ENCODE measurements at places on chromosomes 3 and 15. TPM values are rescaled to one million over a fixed set of nuclear protein-coding genes. Genes with fewer than 3 reads are reported as not detected.

GRCh38 chr3:170419557-170420087 is 954 bp downstream of the CLDN11 start:
- peaks cover 18% of the 10 kb centered on the region for H3K4me1 ChIP-seq
- no peaks in the 10 kb centered on the region for H3K36me3 ChIP-seq
- peak; percentile 14 for DNase-seq
- H3K4me3 ChIP-seq, result peak overlapping the region; percentile 19

The SLITRK3 gene
- total RNA-seq, result 0.27 TPM

DNA sequence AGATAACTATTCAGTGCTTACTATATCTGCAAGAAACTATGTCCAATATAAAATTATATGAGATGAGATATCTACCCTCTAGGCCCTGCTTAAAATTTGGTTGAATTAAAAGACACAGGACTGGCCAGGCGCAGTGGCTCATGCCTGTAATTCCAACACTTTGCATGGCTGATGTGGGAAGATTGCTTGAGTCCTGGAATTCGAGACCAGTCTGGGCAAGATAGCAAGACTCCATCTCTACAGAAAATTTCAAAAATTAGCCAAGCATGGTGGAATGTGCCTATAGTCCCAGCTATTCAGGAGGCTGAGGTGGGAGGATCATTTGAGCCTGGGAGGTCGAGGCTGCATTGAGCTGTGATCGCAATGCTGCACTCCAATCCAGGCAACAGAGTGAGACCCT is 303.7 kb upstream of the UBE2E2 start:
- no peak overlapping the region for H3K27ac ChIP-seq
- DNase-seq, result no peak
- H3K36me3 ChIP-seq, result no peaks in the 10 kb centered on the region
- H3K4me1 ChIP-seq, result peaks cover 3% of the 10 kb centered on the region

DNA sequence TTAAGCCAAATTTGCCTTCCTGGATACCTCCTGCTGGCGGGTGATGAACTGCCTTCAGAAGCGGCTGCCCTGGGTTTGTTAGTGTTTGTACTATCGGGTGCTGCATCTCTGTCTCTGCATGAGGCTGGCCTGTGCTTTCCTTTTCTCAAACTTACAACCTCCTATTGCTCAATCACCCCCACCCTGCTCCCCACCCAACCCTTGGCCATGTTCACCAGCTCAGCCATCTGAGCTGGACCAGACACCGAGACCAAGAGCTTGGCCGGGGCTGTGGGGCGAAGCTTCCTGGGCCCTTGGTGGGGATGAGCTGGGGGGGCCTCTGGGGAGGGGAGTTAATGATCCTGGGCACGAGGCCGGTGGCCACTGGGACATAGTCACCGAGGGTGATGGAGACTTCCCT is 16.8 kb upstream of the FBLN2 start:
- H3K36me3 ChIP-seq, result no peaks in the 10 kb centered on the region
- H3K4me1 ChIP-seq, result peaks cover 25% of the 10 kb centered on the region
- no peak overlapping the region for H3K4me3 ChIP-seq
- no peak for DNase-seq

DNA sequence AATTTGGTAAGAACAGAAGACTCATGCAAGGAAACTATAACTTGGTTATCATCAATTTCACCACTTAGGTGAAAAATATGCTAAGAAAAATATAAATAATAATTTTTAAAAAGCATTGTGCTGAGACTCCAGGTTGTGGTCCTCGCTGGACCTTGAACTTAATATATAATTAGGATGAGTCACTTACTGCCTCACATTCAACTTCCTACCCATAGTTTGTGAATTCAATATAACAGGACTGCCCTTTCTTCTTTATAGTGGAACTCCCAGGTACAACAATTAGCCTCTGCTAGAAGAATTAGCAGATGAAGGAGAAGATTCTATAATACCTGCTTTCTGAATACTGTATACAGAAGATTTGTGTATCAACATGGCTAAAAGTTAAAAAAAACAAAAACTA is 149.1 kb upstream of the SPRED1 start:
- H3K27ac ChIP-seq, result no peak overlapping the region
- no peaks in the 10 kb centered on the region for H3K36me3 ChIP-seq
- no peaks in the 10 kb centered on the region for H3K4me1 ChIP-seq

DNA sequence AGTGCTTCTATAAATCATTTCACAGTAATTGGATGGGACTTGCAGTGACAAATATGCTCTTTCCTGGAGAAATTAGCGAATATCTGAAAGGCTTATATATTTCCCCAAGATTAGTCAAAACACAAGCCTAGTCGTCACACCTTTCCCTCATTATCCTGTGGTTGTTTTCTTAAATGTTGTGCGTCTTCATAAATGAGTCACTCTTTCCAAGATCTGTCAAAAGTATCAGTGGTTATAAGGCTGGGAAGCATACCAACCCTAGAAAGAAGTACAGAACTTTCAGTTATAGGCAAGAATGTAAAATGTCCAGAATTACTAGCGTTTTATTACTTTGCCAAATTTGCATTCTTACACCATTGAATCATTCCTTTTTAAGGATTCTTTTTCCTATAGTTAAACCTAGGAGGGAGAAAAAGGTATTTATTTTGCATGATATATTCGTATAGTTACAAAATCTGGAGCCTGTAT is 33.6 kb downstream of the TMEM212 start:
- peak overlapping the region; percentile 94 for H3K27ac ChIP-seq
- DNase-seq, result peak; percentile 90
- peaks cover 23% of the 10 kb centered on the region for H3K4me1 ChIP-seq
- no peaks in the 10 kb centered on the region for H3K27me3 ChIP-seq

The WWTR1 gene
- total RNA-seq, result 35.5 TPM

The RARB gene
- 23.2 TPM for total RNA-seq

The TUSC7 gene
- total RNA-seq, result not detected

The ADAMTSL3 gene
- total RNA-seq, result 42.8 TPM

DNA sequence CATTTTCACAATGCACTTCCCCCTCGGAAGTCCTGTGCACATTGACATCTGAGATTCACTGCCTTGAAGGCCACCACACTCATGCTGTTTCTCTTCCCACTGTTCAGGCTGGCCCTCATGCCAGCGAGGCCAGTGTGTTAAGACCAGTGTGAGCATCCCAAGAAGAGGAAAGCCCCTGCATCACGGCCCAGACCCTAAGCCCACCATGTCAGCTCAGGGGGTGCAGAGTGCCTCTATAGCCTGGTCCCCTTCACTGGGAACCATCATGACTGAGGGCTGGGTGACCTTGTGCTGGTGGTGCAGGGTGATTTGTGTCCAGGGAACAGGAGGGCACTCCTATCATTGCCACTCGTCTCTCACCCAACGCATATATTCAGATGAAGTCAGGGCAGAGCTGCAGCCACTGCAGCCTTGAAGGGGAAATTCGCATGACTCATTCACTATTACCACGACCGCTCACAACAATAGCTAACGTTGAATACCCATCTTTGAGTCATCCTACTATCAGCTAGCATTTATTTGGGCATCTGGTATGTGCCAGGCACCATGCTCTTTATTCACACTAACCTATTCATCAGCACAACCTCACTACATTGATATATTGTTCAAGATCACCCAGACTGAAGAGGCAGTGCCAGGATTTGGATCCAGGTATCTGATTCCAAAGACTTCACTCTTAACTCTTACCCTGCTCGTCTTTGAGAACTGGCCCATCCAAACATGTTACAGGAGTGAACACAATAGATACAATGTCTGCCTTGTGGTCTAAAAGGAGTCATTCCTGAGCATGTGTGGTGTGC is 58.8 kb upstream of the SLC6A11 start:
- DNase-seq, result no peak
- no peak overlapping the region for H3K4me3 ChIP-seq
- no peaks in the 10 kb centered on the region for H3K4me1 ChIP-seq
- no peaks in the 10 kb centered on the region for H3K36me3 ChIP-seq
- H3K27ac ChIP-seq, result no peak overlapping the region
- peaks cover 4% of the 10 kb centered on the region for H3K27me3 ChIP-seq

The SMAD6 gene
- total RNA-seq, result 5.4 TPM

GRCh38 chr3:117104792-117105191 is 395.2 kb downstream of the TUSC7 start:
- DNase-seq, result no peak
- H3K4me3 ChIP-seq, result no peak overlapping the region
- no peaks in the 10 kb centered on the region for H3K27me3 ChIP-seq
- H3K4me1 ChIP-seq, result no peaks in the 10 kb centered on the region
- no peak overlapping the region for H3K27ac ChIP-seq

GRCh38 chr3:39279745-39280517 is at the start of gene CX3CR1:
Gene CX3CR1, minus strand, starts transcription at chr3:39280036. Its CDS starts 13,527 bp downstream, at chr3:39266509.
- H3K27me3 ChIP-seq, result no peaks in the 10 kb centered on the region
- peak; percentile 36 for DNase-seq
- H3K27ac ChIP-seq, result no peak within 1 kb of the TSS
- H3K4me1 ChIP-seq, result peaks cover 16% of the 10 kb centered on the region
- no peaks in the 10 kb centered on the region for H3K36me3 ChIP-seq

- no peaks in the 10 kb centered on the region for H3K4me1 ChIP-seq
- H3K4me3 ChIP-seq, result no peak overlapping the region
- H3K27ac ChIP-seq, result no peak overlapping the region
Observed at GRCh38 chr3:192566706-192567290, 160.5 kb downstream of the FGF12 start.

DNA sequence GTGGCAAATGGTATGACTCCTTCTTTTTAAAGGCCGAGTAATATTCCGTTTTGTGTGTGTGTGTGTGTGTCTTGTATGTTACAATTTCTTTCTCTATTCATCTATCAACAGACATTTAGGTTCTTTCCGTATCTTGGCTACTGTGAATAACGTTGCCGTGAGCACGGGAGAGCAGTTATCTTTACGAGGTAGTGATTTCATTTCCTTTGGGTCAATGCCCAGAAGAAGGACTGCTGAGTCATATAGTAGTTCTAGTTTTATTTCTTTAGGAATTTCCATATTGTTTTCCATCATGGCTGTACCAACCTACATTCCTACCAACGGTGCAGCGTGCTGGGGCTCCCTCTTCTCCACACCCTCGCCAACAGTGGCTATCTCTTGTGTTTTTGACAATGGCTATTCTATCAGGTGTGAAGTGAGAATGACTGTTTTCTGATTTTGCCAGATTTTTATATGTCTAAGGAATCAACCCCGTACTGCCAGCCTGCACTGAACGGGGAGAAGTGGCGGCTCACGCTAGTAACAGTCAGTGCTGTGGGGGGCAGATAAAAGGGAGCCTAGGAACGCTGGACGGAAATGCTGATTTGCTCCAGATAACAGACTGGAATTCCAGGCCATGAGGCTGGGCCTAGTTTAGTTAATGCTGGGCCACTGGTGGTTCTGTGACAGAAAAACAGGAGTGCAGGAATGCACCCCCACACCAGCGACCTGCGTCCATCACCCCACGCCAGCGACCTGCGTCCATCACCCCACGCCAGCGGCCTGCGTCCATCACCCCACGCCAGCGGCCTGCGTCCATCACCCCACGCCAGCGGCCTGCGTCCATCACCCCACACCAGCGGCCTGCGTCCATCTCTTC is 168.1 kb downstream of the XXYLT1 start:
- no peaks in the 10 kb centered on the region for H3K27me3 ChIP-seq
- peak; percentile 79 for DNase-seq
- peak overlapping the region; percentile 21 for H3K27ac ChIP-seq
- no peak overlapping the region for H3K4me3 ChIP-seq

DNA sequence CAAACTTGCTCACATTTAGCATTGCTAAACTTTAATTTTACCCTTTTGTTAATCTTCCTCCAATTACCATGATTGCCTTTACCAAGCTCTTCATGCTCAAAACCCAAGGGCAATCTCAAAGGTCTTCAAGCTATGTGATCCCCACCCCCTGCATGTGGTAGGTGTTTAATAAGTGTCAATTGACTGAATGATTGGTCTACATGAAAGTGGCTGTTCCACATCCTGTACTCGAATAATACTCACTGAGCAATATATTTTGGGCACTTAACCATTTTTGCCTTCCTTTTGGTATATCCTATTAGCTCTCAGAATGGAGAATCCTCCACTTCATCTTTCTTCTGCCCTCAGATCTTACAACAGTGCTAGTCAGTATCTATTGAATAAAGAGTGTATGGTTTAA is 17.1 kb downstream of the RBMS3 start:
- H3K36me3 ChIP-seq, result no peaks in the 10 kb centered on the region
- H3K4me3 ChIP-seq, result no peak overlapping the region
- no peaks in the 10 kb centered on the region for H3K4me1 ChIP-seq
- DNase-seq, result no peak

The LRRC15 gene
- total RNA-seq, result 1.7 TPM

DNA sequence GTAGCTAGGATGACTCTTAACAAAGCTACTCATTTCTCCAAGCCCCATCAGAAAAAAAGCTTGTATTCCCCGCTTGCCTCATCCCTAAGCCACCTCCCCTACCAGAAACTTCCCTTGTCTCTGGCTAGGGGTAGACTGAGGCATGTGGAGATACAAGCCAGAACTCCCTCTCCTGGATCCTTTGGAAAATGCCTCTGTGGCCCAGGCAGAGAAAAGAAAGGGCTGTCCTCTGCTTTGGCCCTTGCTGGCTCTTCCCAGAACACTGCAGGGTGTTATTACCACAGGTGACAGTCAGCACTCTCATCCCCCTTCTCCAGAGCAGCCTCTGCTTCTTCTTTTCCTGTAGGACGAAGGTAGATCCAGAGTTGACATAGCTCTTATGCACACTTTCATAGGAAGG is 15.2 kb downstream of the RMDN3 start:
- H3K27ac ChIP-seq, result no peak overlapping the region
- no peaks in the 10 kb centered on the region for H3K27me3 ChIP-seq
- H3K36me3 ChIP-seq, result peaks cover 74% of the 10 kb centered on the region
- no peak overlapping the region for H3K4me3 ChIP-seq
- H3K4me1 ChIP-seq, result peaks cover 2% of the 10 kb centered on the region

- no peaks in the 10 kb centered on the region for H3K36me3 ChIP-seq
- H3K4me3 ChIP-seq, result no peak overlapping the region
- H3K27me3 ChIP-seq, result no peaks in the 10 kb centered on the region
- DNase-seq, result no peak
Observed at GRCh38 chr3:107966276-107966675, 124.6 kb downstream of the CD47 start.

DNA sequence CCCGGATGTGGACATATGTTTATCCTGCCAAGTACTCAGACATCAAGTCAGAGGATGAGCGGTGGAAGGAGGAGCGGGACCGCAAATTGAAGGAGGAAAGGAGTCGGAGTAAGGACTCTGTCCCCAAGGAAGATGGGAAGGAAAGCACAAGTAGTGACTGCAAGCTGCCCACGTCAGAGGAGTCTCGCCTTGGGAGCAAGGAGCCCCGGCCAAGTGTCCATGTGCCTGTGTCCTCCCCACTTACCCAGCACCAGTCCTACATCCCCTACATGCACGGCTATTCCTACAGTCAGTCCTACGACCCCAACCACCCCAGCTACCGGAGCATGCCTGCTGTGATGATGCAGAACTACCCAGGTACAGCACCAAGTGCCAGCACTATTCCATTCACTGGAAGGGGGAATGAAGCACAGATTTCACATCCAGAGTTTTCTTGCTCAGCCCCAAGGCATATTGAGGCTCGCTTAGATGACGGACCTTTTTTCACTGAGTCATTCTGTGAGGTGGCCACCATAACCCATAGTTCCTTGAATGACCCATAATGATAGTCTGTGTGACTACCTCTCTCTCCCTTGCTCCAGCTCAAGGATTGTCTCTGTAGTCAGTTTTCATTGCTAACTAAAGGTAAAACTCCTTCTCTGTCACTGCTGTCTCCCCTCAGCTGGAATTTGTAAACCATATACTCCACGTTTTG is 97.1 kb downstream of the RBPMS2 start:
- DNase-seq, result no peak
- no peaks in the 10 kb centered on the region for H3K4me1 ChIP-seq
- H3K4me3 ChIP-seq, result no peak overlapping the region
- H3K36me3 ChIP-seq, result peaks cover 74% of the 10 kb centered on the region
- H3K27me3 ChIP-seq, result no peaks in the 10 kb centered on the region
